ENCODE measurements at places on chromosomes 7 and 10.

GRCh38 chr7:2006921-2007381 is 225.8 kb downstream of the MAD1L1 start:
- DNase-seq: no peak

DNA sequence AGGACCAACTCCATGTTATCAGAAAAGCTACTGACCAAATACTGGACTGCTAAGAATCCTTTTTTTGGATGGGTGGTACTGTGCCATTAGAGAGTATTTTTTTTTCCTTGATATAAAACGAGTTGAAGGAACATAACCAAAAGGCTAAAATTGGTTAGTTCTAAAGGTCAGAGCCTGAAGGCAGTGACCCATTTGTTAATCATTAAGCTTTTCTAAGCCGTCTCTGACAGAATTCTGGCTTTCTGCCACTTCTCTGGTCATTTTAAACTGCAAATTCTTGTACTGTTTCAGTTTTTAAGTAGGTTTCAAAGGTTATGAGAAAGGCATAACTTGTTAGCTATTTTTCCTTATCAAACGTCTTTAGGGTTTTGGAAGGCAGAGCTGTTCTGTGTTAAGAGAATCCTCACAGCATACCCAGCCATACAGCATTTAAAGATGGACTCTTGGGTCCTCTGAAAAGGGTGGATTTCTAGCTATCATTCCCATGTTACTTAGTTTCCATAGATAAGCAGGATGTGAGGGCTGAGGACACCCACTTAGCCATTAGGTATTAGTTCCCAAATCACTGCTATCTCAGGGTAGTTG is 196.8 kb downstream of the RNLS start:
- DNase-seq: no peak

DNA sequence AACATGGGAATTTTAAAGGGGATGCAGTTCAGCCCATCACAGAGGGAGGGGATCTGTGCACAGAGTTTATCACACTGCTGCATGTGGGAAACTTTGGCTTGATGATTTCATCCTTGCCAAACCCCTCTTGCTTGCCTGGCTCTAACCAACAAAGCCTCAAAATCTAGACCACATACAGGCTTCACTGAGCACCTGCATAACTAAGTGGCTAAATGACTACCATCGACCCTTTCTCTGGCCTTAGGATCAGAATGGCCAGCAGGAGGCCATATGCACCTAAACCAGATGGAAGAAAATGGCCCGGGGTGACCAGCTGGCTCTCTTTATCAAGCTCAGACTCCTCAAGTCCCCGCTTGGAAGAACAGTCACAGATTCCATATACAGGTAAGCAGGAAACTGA is 15.6 kb upstream of the ZNF25 start:
- no peak for DNase-seq

- no peak for DNase-seq
Measured at GRCh38 chr7:148422030-148422429, 168.5 kb upstream of the C7orf33 start.

GRCh38 chr10:98246911-98247805 is 20.8 kb downstream of the LOXL4 start:
- DNase-seq: no peak

- DNase-seq: no peak
Measured at GRCh38 chr7:140375892-140376730, 22.2 kb downstream of the SLC37A3 start.

DNA sequence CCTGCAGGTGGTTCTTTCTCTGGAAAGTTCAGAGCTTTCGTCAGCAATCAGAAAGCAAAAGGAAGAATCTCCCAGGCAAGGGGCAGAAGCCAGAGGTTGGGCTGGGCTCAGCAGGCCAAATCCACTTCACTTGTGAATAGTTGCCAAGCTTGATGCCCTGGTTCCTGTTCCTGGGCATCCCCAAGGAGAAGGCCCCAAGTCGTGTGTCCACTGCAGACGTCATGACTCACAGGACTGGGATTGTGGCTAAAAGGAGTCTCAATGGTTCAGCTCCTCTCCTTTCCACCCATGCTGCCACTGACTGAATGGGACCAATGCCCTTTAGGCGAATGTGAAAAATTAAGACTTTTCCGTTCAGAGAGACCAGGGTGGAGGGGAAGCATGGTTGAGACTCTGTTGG is 38.6 kb upstream of the TRIM8 start:
- no peak for DNase-seq

All from CD4-positive, alpha-beta T cell treated with Interleukin-15 for 1 hour (primary cell).